ENCODE measurements at places on chromosomes 6 and 20.
A peak's percentile ranks its signal among the peaks of the same experiment; 100 is the strongest.

DNA sequence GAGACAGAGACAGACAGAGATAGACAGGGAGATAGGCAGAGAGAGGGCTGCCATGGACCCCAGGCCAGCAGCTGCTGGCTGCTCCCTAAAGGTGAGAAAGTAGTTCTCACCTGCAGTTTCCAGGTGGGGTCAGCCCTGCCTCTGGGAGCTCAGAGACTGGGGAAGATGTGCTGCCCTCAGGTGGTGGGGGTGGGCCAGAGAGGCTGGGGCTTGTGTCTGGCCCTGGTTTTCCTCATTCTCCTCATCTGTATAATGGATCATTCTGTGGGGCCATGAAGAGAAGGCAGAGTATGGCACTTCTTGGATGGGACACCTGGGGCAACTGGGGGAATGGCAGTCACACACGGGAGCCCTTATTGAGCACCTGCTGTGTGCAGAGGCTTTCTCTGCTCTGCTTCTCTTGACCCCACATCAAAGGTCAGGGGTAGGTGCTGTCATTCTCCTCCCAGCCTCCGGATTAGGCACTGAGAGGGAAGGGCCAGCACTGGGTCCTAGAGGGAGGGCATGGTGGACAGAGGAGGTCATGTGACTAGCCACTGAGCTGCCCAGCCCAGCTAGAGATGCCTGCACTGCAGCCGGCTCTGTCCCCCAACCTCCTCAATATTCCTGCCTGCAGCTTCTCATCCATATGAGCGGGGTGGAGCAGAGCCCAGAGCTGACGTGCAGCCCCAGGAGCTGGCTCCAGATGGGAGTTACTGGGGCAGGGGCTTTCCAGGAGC, 4.1 kb downstream of the ANGPT4 start:
- no peak for DNase-seq

- no peak for DNase-seq
These were observed 249.5 kb upstream of the KCNG1 start for GRCh38 chr20:51272401-51272800.

DNA sequence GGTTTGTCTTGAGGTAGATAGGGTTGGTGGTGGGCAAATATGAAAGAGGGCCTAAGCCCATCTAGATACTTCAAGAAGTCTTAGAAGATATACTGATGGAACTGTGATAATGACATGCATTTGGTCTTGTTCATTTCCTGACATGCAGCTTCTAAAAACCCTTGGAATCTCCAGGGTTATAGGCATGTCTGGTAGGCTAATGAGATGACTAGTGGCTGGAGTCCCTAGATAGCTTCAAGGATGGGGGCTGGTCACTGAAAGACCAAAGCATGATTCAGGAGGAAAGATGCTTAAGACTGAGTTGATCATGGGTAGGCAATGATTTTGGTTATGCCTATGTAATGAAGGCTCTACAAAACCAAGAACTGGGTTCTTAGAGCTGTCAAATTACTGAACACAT, 217.9 kb upstream of the MOCS1 start:
- DNase-seq: no peak

DNA sequence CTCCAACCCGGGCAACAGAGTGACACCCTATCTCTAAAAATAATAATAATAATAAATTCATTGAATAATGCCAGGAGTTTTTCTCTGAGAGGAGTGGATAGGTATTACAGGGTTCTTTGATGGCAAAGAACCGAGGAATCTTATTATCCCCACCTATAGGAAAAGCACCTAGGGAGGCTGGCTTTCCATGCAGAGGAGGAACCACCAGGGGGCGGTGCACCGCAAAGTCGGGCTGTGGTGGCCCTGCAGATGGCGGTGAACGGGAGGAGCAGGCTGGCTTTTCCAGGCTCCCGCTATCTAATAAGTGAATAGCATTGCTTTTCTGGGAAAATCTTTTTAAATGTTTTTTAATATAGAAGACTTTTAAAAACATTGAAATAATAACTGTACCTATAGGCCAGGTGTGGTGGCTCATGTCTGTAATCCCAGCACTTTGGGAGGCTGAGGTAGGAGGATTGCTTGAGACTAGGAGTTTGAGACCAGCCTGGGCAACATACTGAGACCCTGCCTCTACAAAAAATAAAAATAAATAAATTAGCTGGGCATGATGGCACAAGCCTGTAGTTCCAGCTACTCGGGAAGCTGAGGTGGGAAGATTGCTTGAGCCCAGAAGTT, 864.2 kb downstream of the KIF16B start:
- DNase-seq: no peak

GRCh38 chr20:36109251-36109947, 45.1 kb upstream of the EPB41L1 start:
- no peak for DNase-seq

- DNase-seq: no peak
These were observed 294.2 kb upstream of the RNF217 start for GRCh38 chr6:124668028-124668427.

GRCh38 chr20:24490598-24490997, 21.2 kb downstream of the SYNDIG1 start:
- DNase-seq: no peak

DNA sequence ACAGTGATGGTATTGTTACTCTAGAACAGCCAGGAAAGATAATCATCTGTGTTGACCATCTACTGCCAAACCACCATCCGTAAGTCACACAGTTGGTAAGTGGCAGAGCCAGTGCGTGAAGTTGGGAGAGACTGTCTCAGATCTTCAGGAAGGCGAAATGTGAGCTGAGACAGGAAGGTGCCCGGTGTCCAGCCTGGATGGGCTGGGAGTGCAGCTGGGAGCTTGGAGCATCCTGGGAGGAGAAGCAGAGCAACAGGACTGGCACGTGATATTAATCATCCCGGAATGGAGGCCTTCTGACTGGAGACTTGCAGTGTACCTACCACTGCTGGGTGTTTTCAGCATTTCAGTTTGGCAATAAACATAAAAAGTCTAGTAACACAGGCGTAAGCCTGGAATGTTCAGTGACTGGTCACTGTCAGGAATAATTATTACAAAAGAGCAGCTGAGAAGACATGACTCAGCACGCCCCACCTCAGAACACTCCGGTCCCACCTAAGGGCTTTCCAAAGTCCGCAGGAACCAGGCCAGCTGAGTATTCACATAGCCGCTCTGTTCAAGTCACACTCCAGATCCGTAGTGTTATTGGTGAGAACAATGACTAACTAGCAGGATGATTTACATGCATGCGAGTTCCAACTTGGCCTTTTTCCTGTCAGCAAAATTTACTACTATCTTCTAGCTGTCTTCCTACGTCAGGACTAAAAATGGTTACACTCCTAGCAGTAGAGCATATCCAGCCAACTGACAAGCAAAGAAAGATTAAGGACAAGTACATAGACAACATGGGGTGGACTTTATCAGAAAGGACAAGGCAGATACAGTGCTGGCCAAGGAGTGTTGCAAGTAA, 45.1 kb upstream of the PNRC1 start:
- peak; percentile 62 for DNase-seq

- DNase-seq: no peak
These were observed 19.9 kb upstream of the NRN1 start for GRCh38 chr6:6026513-6027205.

- no peak for DNase-seq
These were observed 158.1 kb downstream of the UNC5CL start for GRCh38 chr6:40880906-40881305.

Data from right renal pelvis (tissue), 4 donors.